ENCODE measurements at places on chromosomes 16 and 17. TPM values are rescaled to one million over a fixed set of nuclear protein-coding genes. Genes with fewer than 3 reads are reported as not detected.

Gene WNK4
- 22.8 TPM for total RNA-seq

Gene MYH13
- total RNA-seq, result not detected

Gene CNTNAP1
- total RNA-seq, result 16.4 TPM

Gene MNT
- 29.1 TPM for total RNA-seq

GRCh38 chr17:68184816-68185436 is 62.9 kb upstream of the AMZ2 start:
- no peaks in the 10 kb centered on the region for H3K36me3 ChIP-seq
- no peak overlapping the region for H3K4me3 ChIP-seq
- H3K4me1 ChIP-seq, result peaks cover 7% of the 10 kb centered on the region
- DNase-seq, result no peak
- no peak overlapping the region for H3K27ac ChIP-seq

Gene ABCA8
- not detected for total RNA-seq

GRCh38 chr16:4713663-4714501 is 20.2 kb downstream of the ANKS3 start:
- no peak for DNase-seq
- no peak overlapping the region for H3K27ac ChIP-seq
- no peaks in the 10 kb centered on the region for H3K27me3 ChIP-seq

- H3K27ac ChIP-seq, result no peak overlapping the region
- no peaks in the 10 kb centered on the region for H3K36me3 ChIP-seq
- no peak overlapping the region for H3K4me3 ChIP-seq
- no peaks in the 10 kb centered on the region for H3K27me3 ChIP-seq
These were observed 178.9 kb downstream of the PRKCA start for GRCh38 chr17:66481271-66481670.

DNA sequence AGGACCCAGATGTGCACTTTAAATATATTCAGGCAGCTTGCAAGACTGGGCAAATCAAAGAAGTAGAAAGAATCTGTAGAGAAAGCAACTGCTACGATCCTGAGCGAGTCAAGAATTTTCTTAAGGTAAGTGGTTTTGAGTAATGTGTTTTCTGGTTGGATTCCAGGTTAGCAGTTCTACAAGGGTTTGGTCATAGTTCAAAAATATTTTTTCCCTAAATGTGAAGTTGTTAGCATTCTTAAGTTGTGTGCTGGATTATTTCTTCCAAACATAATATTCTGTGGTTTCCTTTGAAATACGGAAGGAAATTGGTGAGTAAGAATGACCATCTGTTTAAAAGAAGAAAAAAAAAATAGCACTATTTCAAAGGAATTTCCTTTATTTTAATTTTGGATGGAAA is 38.4 kb downstream of the PTRH2 start:
- peak overlapping the region; percentile 85 for H3K27ac ChIP-seq
- H3K4me1 ChIP-seq, result peaks cover 36% of the 10 kb centered on the region
- peak; percentile 98 for DNase-seq
- H3K4me3 ChIP-seq, result no peak overlapping the region
- no peaks in the 10 kb centered on the region for H3K27me3 ChIP-seq

GRCh38 chr16:70638814-70639792 is 7.3 kb upstream of the IL34 start:
- H3K27me3 ChIP-seq, result no peaks in the 10 kb centered on the region
- DNase-seq, result peak; percentile 73
- no peaks in the 10 kb centered on the region for H3K36me3 ChIP-seq
- no peak overlapping the region for H3K27ac ChIP-seq
- H3K4me1 ChIP-seq, result peaks cover 26% of the 10 kb centered on the region
- H3K4me3 ChIP-seq, result no peak overlapping the region

Gene NATD1
- 7.9 TPM for total RNA-seq

DNA sequence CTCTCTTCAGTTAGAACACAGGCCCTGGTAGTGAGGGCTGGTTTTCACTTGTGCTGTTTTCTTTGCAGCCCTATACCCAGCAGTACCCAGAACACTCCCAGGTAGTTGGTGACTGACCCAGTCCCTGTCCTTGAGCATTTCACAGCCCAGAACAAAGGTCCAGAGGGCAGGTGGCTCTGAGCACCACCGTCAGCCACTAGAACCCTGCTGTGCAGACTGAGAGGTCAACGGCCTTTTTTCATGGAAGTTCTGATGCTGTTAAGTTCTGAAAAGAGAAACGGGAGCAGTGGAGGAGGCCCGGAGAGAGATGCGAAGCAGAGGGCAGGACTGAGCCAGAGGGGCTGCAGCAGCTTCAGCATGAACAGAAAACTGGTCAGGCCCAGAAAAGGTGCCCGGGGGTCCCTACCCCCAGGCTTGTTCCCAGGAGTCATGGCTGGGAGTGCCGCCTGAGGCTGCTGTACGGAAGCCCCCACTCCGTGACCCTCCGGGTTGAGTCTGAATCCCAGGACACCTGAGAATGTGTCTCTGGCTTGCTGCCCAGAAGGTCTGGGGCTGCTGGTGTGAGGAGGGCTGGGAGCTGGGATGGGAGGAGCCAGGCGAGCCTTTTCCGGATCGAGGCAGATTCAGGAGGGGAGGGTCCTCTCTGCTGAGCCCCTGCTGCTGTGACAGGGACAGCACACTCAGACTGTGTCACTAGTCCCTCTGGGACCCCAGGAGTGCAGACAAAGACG is 8.7 kb downstream of the ZNF276 start:
- H3K27me3 ChIP-seq, result no peaks in the 10 kb centered on the region
- no peak overlapping the region for H3K27ac ChIP-seq
- H3K4me1 ChIP-seq, result no peaks in the 10 kb centered on the region
- no peak overlapping the region for H3K4me3 ChIP-seq

Gene LAT
- total RNA-seq, result 3.3 TPM

DNA sequence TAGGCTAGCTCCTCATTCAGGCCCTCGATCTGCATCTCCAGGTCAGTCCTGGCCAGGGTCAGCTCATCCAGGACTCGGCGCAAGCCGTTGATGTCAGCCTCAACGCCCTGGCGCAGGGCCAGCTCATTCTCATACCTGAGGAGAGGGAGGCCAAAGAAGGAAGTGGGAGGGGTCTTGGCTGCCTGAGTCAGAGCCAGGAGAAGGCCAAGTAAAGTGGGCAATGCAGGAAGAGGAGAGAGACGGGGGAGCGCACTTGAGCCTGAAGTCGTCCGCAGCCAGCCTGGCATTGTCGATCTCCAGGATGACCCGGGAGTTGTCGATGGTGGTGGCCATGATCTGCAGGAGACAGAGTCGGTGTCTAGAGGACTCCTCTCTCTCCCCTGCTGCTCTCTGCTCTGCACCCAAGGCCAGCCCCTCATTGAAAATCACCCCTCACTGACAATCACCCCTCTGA is 1.8 kb downstream of the KRT15 start:
- no peaks in the 10 kb centered on the region for H3K36me3 ChIP-seq
- no peak overlapping the region for H3K27ac ChIP-seq
- no peaks in the 10 kb centered on the region for H3K27me3 ChIP-seq
- H3K4me1 ChIP-seq, result peaks cover 25% of the 10 kb centered on the region
- no peak for DNase-seq

Gene C17orf113
- 0.19 TPM for total RNA-seq

GRCh38 chr16:89860747-89861304 is 12.6 kb upstream of the TCF25 start:
- no peaks in the 10 kb centered on the region for H3K36me3 ChIP-seq
- peaks cover 13% of the 10 kb centered on the region for H3K4me1 ChIP-seq
- H3K27me3 ChIP-seq, result no peaks in the 10 kb centered on the region
- no peak overlapping the region for H3K4me3 ChIP-seq
- no peak overlapping the region for H3K27ac ChIP-seq

GRCh38 chr17:81380131-81380530 is 15.1 kb upstream of the BAHCC1 start:
- no peak overlapping the region for H3K4me3 ChIP-seq
- no peaks in the 10 kb centered on the region for H3K4me1 ChIP-seq
- H3K27me3 ChIP-seq, result peaks cover 3% of the 10 kb centered on the region
- H3K36me3 ChIP-seq, result no peaks in the 10 kb centered on the region
- no peak overlapping the region for H3K27ac ChIP-seq

DNA sequence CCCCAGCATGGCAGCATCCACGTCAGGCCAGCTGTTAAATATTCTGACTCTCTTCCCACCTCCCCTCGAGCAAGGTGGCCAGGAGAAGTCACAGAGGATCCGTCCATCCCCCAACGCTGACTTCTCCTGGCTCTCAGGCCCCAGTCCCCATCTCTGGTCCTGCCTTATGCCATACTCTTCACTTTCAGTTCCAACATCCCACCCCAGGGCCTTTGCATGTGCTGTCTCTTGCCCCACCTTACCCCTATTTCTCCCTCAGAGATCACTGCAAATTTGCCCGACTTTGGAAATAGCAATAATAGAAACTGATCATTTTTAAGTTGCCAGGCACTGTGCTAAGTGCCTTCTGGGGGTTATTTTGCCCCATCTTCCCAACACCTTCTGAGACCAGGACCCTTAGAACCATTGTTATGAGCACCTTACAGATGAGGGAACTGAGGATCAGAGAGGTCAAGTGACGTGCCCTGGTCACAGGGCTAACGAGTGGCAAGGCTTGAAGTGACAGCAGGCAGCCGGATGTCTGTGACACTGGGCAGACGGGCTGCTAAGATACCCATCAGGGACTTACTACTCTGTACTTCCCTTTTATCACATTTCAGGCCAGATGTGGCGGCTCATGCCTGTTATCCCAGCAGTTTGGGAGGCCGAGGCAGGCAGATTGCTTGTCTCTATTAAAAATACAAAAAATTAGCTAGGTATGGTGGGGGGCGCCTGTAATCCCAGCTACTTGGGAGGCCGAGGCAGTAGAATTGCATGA is 17.7 kb downstream of the HID1 start:
- no peak overlapping the region for H3K27ac ChIP-seq
- peaks cover 6% of the 10 kb centered on the region for H3K27me3 ChIP-seq
- no peak overlapping the region for H3K4me3 ChIP-seq
- H3K4me1 ChIP-seq, result no peaks in the 10 kb centered on the region
- no peak for DNase-seq

Gene TBC1D26
- total RNA-seq, result 0.14 TPM

Gene EMP2
- 1.7 TPM for total RNA-seq

DNA sequence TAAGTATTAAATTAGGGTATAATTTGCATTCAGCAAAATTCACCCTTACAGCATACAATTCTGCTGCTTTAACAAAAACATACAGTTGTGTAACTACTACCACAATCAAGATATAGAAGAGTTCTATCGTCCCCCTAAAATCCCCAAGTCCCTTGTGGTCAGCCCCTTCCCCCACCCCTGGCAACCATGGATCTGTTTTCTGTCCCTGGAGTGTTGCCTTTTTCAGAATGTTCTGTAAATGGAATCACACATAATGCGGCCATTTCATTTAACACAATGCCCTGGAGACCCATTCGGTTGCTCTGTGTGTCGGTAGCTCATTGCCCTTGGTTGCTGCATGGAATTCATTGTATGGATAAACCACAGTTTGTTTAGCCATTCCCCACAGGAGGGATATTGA is 190.2 kb downstream of the IRX5 start:
- no peaks in the 10 kb centered on the region for H3K27me3 ChIP-seq
- no peaks in the 10 kb centered on the region for H3K36me3 ChIP-seq
- no peaks in the 10 kb centered on the region for H3K4me1 ChIP-seq
- DNase-seq, result no peak
- H3K27ac ChIP-seq, result no peak overlapping the region

DNA sequence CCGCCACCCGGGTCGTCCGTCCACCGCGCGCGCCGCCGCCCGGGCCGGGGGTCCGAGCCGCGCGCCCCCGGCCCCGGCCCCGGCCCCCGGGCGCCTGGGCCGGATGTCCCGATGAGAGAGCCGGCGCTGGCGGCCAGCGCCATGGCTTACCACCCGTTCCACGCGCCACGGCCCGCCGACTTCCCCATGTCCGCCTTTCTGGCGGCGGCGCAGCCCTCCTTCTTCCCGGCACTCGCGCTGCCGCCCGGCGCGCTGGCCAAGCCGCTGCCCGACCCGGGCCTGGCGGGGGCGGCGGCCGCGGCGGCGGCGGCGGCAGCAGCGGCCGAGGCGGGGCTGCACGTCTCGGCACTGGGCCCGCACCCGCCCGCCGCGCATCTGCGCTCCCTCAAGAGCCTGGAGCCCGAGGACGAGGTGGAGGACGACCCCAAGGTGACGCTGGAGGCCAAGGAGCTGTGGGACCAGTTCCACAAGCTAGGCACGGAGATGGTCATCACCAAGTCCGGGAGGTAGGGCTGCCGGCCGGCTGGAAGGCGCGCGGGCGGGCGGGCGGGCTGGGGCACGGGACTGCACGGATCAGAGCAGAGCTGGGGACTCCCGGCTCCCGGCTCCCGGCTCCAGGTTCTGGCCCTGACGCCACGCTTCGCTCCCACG is 548 bp downstream of the TBX2 start:
- no peaks in the 10 kb centered on the region for H3K36me3 ChIP-seq
- peak overlapping the region; percentile 58 for H3K4me3 ChIP-seq
- peak; percentile 36 for DNase-seq
- H3K27me3 ChIP-seq, result peaks cover 44% of the 10 kb centered on the region

DNA sequence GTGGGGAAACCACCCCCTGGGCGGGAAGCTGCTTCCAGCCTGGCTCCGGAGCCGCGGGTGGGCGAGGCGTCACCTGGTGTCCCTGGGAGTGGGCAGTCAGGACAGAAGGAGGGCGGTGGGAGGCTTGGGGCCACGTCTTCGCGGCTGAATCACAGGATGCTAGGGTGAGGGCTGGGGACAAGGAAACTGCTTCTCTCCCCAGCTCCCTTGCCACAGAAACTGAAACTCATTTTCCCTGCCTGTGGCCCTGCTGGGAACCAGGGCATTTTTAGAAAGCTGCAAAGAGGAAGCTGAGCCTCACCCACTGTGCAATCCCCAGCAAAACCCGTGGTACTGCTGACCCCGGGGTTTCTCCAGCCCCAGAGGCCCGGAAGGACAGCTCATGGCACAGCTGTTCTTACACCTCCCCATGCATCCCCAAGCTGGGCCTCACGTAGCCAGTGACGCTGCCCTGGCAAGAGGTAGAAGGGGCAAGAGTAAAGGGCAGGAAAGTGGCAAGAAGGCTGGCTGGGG is 8.2 kb downstream of the RHBDF2 start:
- peak overlapping the region; percentile 47 for H3K4me3 ChIP-seq
- no peaks in the 10 kb centered on the region for H3K27me3 ChIP-seq

Gene CRLF3
- 7.6 TPM for total RNA-seq

Gene KRT39
- total RNA-seq, result not detected
